ENCODE measurements at places on chromosomes 4 and X.

DNA sequence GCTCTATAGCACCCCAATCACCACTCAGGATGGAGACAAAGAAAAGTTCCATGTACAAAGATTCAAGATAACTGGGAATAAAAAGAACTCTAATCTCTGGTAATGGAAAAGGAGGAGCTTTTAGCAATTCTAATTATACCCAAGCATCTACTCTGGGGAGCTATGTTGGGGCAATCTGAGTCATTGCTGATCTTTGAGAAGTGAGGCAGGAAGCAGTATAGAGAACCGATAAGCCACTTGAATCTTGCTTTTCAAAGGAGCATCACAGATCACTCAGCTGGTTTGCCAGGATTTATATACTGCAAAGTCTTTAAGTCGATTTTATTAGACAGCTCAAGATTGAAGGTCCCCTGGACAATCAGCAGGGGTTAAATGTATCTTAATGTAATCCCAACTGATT lies 220.0 kb downstream of the ENOX2 start:
- DNase-seq, result no peak

DNA sequence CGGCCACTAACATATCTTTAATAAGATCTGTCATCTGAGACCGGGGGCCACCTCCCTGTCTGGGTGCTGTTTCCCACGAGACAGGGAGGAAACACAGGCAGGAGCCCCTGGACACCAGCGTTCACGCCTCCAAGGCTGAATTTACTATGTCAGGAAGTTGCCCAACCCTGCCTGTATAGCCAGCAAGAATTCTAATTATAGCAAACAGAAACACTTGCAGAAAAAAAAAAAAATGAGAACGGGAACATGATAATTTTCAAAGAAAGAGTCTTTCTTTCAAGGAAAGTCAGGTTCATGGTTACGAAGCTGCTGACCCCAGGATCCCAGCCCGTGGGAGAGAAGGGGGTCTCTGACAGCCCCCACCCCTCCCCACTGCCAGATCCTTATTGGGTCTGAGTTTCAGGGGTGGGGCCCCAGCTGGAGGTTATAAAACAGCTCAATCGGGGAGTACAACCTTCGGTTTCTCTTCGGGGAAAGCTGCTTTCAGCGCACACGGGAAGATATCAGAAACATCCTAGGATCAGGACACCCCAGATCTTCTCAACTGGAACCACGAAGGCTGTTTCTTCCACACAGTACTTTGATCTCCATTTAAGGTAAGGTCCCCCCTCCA lies at the start of gene IL3RA:
IL3RA (plus strand) TSS at position 455 of the 613 bp plus-strand sequence. CDS start 4,981 bp downstream, outside the sequence.
- DNase-seq, result no peak

DNA sequence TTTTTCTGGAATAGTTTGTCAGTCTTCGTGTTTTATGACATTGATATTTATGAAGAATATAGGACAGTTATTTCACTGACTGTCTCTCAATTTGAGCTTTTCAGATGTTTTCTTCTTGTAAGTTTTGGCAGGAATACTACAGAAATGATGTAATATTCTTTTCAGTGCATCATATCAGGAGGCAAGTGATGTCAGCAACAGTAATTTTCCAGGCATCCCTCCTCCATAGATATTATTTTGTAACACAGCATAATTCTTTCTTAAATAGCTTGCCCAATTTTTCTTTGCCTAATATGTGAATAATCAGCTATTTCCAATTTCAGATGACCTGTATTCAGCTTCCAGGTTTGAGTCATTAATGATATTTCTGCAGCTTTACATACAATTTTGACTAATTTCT lies 211.1 kb downstream of the ADGRL3 start:
- no peak for DNase-seq

DNA sequence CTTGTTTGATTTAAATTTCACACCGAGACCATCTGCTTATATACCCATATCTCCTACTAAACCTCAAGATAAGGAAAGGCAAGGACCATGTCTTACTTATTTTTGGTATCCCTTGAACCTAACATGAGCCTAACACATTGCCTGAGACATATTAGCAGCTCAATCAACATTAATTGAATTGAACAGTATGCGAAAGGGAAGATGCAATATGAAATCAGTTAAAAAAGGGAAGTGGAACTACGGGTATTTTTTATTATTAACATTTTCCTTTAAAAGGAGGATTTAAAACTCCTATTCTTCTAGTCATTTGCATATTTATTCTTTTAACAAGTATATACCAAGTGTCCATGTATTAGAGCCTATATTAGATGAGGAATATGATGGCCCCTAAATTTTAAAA lies 197.0 kb downstream of the CAMK2D start:
- no peak for DNase-seq

DNA sequence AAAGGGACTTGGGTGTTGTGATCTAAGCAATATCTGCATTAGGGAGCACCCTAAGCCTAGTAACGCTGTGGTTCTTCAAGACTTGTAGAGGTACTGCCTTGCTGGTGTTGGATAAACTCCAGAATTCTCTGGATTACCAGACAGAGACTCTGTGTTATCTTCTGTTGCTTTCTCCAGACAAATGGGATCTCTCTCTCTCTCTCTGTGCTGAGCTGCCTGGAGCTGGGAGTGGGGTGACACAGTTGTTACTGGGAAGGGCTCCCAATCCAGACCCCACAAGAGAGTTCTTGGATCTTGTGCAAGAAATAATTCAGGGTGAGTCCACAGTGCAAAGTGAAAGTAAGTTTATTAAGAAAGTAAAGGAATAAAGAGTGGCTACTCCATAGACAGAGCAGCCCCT lies 48.8 kb downstream of the MCUB start:
- DNase-seq, result no peak

DNA sequence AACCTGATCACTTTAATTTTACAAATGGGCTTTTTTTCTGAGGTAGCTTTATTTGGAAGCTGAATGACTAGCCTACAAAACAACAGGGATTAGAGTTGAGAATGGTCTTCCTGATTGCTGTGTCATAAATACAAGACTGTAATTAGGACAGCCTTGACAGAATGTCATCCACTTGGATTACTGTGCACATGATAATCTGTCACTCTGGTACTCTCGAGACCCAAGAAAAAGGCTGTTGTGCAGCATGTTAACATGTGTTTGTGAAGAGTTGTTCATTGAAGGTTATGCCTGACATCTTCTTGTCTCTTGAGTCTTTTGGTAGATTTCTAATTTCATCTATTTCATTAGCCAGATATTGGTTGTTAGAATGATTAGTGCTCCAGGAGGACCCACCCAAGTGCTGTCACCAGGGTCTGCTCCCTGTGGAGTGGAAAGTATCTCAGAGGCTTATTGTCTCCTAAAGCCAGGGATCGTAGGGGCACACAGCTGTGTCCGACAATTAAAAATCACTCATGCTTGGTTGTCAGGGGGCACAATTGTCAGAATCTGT lies 212.2 kb upstream of the GPRIN3 start:
- no peak for DNase-seq

GRCh38 chrX:121000589-121000988 lies 15.0 kb upstream of the CT47A1 start:
- peak; percentile 17 for DNase-seq

DNA sequence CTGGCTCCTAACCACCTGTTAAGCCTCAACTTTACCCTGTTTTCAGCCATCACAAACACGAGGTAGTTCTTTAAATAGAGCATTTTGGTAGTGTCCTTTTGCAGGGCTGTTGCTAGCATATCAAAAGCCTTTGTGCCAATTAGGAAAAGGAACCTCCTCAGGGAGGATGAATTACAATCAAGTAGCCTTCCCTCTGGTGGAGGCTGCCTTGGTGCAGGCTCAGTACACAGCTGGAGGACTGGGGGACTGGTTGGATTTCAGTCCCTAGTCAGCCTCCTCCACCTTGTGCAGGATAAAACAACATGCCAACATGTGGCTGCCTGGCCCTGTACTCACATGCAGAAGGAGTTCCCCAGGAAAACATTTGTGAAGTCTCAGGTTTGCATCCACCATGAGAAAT lies 53.1 kb downstream of the RASGEF1B start:
- DNase-seq, result peak; percentile 19

GRCh38 chr4:55866290-55866907 lies 13.0 kb downstream of the EXOC1 start:
- no peak for DNase-seq

DNA sequence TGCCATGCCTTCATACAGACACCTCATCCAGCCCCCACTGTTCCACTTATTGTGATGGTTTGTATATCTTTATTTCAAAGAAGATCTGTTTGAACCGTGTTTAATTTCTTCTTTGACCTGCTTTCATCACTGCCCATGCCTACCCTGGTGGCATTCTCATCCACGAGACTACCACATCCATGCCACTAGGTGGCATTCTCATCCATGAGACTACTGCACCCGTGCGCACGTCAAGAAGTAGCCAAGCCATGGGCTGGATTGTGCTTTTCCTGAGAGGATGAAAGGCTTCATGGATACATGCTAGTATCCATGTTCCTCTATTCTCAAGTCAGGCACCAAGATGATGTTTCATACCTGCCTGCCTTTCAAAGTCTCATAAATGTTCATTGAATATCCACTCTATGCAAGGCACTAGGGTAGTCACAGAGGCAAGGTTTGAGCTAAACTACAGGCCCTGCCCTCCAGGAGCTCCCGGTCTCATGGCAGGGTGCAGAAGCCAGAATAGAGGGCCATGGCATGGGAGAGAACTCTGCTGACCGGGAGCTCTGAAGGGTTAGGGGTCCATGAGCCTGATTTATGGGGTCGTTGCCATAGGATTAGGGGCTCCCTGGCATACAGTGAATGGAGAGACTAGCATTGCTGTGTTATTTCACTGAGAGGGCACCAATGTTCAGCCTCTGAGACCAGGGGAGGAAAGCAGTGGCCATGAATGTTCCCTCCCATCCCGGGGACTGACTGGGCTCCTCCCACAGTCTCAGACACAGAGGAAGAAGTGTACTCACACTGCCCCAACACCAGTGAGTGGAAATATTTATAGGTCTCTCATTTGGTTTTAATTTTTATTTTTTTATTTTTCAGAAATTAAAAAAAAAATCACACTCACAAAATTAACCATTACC lies 24.8 kb upstream of the EOLA2 start:
- peak; percentile 44 for DNase-seq

GRCh38 chrX:5644776-5645175 lies 583.9 kb downstream of the NLGN4X start:
- DNase-seq, result no peak

DNA sequence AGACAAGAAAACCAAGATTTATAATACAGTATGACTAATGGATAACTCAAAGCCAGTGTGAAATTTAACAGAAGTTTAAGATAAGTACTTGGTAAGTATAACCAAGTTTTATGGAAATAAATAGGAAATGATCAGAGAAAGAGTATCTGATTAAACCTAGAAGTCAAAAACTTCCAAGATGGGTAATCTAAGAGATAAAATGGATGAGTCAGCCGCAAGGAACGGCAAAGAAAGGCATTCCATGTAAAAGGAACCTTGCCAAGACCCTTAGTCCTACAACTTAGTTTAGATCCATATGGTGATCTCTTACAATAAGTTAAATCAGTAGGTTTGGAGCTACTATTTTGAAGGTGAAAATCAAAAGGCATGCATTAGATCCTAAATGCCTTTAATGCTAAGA lies 34.8 kb downstream of the LIN54 start:
- DNase-seq, result no peak

DNA sequence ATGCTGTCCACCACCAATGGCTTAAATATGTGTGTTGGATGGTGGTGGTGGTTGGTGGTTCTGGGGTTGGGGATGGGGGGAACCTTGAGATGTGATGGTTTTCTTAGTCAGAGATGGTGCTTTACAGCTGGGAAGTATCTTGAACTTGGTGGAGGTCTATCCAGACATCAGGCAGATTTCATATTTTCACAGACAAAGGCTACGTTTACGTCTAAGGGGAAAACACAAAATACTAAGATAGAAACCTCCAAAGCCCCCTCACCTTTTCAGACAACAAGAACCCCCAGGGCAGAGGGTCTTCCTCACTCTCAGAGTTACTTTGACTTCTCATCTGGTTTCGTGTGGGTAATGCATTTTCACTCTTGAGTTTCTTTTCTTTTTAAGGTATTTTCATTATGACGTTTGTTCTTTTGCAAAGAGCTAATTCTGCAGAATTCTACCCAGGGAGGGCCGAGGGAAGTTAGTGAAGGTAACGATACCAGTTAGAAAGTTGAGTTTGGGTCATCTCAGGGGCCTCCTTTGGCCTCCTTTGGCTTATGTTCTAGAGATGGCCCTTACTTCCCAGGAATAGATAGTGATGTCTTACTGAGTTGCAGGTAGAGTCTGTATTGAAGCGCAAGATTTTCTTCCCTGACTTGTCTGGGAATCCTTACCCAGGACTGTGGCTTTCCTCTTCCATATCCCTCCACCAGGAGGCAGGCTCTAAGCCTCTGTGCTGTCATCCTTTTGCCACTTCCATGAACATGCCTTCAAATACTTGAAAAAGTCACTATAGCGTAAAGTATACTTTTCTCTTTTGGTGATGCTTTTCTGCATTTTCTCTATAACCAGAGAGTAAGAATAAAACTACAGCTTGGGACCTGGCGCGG lies 31.9 kb downstream of the RHOH start:
- DNase-seq, result peak; percentile 43

- no peak for DNase-seq
Measured at GRCh38 chrX:104141087-104141760, 15.6 kb downstream of the SLC25A53 start.

DNA sequence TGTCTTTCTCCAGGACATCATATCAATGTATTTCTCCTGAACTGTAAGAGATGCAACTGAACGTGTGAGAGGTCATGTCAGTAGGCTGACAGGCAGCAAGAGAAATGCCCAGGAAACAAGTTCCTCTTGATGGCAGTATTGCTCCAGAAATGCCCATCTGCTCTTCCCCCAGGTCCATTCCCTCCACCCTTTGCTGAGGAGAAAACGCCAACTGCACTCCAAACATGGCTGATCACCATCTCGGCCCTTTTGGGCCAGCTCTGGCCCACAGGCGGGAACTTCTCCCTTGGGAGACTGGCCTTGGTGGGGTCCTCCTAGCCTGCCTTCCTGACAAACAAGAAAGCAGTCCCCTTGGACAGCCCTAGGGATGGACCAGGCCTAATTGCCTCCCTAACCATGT lies 276.5 kb upstream of the AGTR2 start:
- peak; percentile 51 for DNase-seq

- peak; percentile 17 for DNase-seq
Measured at GRCh38 chr4:172707622-172708021, 461.0 kb upstream of the GALNT7 start.

DNA sequence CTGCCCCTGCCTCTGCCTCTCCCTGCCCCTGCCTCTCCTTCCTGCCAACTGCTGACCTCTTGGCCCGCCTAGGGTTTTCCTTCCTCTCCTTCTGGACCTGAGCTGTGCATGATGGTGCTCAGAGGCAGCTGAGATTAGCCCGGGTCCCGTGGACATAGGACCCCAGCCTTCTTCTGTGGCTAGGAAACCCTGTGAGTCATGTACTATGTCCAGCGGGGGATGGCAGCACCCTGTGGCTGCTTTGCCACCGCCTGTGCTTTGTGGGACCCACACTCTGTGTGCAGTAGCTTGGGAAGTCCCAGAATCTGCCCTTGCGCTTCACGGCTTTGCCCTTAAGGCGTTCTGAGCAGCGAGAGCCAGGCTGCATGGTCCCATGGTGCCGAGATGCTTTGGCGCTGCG lies 105.5 kb upstream of the PSAPL1 start:
- DNase-seq, result no peak

- no peak for DNase-seq
Measured at GRCh38 chr4:47118192-47118929, 87.0 kb downstream of the GABRB1 start.

- DNase-seq, result no peak
Measured at GRCh38 chr4:1651609-1652008, 32.5 kb downstream of the FAM53A start.

- no peak for DNase-seq
Measured at GRCh38 chr4:37040816-37041215, 203.7 kb upstream of the NWD2 start.

GRCh38 chr4:40323866-40324265 lies 11.3 kb upstream of the CHRNA9 start:
- no peak for DNase-seq

GRCh38 chrX:118254611-118255010 lies 91.3 kb upstream of the WDR44 start:
- peak; percentile 62 for DNase-seq

All from ELF-1 (cell line).